ENCODE measurements at places on chromosomes 2 and 18.

GRCh38 chr18:59763541-59764136 is 66.4 kb upstream of the CCBE1 start:
- DNase-seq: no peak

DNA sequence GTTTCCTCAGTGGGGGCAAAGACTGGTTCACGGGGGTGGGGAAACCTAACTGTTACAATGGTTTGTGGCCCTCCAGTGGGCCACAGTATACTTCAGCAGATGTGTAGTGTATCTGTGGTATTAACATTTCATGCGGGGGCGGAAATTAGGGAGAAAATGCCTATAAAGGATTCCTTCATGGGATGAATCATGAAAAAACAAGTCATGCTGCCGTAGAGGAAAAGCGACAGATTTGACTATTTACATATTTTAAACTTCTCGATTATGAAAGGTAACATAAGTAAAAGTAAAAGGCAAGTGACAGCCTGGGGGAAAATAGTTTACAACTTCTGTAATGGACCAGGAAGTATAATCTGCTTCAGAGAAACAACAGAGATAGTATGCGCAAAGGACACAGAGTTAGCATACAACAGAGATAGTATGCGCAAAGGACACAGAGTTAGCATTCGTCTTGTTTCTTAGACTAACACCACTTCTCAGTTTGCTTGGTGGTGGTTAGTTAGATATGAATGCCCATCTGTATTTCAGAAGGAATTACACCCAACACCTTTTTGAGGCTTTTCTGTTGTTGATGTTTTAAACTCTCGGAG is 41.1 kb downstream of the MRPS9 start:
- no peak for DNase-seq

GRCh38 chr2:161388146-161388779 is 27.8 kb upstream of the TBR1 start:
- DNase-seq: no peak

DNA sequence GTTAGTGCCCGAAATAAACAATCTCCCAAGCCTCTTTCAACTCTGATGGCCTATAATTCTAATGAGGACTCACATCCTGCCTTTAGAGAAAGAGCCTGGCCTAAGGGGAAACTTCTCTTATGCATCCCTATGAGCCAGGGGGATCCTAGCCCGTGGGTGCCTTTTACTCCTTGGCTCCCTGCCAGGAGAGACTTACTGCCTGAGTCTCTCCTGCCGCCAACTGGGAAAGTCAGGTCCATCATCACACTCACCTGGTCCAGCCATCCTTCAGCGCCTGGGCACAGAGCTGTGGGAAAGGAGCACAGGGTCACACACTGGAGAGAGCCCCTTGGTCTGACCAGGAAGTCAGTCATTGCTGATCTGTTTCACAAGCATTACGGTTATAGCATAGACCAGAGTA is 24.1 kb downstream of the ENOSF1 start:
- no peak for DNase-seq

DNA sequence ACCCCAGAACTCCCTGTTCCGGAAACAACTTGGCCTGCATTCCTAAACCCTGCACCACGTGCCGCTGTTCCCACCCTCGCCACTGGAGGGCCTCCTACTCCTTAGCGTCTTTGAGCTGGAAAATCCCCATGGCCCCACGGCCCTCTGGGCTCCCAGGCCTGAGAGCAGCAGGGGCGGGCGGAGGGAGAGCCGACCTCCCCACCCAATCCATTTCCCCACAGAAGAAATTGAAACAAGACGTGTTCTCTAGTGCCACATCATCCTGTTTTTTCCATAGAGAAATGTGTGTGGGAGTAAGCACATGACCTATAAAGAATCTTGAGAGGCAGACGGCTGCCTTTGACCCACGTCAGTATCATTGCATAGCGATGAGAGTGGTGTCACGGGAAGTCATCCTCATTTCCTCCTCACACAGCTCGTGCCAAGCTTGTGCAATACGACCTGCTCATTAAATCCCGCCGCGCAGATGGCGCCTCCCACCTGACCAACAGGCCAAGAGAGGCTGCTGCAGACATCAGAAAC is 79.2 kb downstream of the LAMA1 start:
- peak; percentile 51 for DNase-seq

- no peak for DNase-seq
Observed at GRCh38 chr18:3848316-3848715, 398.3 kb downstream of the TGIF1 start.

DNA sequence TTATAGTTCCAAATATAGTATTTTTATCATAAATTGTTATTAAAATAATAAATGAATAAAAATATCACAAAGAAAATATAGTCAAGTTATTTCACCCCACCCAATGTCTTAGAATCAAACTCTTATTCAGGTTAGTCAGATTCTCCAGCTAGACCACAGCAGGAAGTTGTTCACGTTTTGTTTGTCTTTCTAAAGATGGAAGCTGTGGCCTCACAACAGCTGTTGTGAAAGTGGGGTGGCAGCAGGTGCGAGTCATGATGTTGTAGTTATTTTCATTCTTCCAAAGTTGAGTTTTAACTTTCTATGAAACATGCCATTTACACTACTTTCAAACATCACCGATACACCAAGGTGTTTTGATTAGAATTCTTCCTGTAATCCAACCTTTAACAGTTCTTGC is 272.9 kb downstream of the SLC8A1 start:
- no peak for DNase-seq

- DNase-seq: peak; percentile 29
Observed at GRCh38 chr2:30786923-30787685, 20.1 kb downstream of the CAPN13 start.

GRCh38 chr2:128317181-128317898 is 1.3 kb downstream of the HS6ST1 start:
- DNase-seq: no peak

- DNase-seq: no peak
Observed at GRCh38 chr2:63049970-63050333, 678 bp upstream of the OTX1 start.

GRCh38 chr2:220127876-220128275 is 500.4 kb downstream of the SLC4A3 start:
- no peak for DNase-seq

GRCh38 chr2:121160366-121160765 is 124.6 kb downstream of the TFCP2L1 start:
- no peak for DNase-seq
